ENCODE measurements at places on chromosomes 2 and 18.

GRCh38 chr2:219104107-219105035, 43.6 kb upstream of the IHH start:
- DNase-seq, result no peak

- no peak for DNase-seq
These were observed 6.1 kb upstream of the CPLX4 start for GRCh38 chr18:59324623-59324971.

GRCh38 chr2:155357172-155357571, 658.7 kb downstream of the KCNJ3 start:
- no peak for DNase-seq

- no peak for DNase-seq
These were observed 173.9 kb downstream of the ANAPC1 start for GRCh38 chr2:111710085-111710484.

DNA sequence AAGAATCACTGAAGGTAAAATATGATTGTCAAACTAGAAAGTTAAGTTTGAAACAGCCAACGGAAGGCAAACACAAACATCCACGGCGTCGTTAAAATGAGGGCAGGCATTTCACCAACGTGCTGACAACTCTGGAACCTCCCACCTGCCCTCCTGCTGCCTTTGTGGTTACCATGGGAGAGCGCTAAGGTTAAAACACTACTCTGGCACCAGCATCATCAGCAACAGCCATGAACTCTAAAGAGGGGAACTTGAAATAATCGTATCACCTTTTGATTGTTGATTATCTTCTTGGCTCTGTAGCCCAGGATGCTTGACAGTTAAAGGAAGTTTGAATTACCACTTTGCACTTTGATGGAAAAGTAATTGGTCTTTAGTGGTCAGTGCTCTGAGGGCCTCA, 34.7 kb downstream of the CYB5A start:
- DNase-seq, result no peak

GRCh38 chr18:2805970-2806943, 40.5 kb upstream of the EMILIN2 start:
- no peak for DNase-seq

DNA sequence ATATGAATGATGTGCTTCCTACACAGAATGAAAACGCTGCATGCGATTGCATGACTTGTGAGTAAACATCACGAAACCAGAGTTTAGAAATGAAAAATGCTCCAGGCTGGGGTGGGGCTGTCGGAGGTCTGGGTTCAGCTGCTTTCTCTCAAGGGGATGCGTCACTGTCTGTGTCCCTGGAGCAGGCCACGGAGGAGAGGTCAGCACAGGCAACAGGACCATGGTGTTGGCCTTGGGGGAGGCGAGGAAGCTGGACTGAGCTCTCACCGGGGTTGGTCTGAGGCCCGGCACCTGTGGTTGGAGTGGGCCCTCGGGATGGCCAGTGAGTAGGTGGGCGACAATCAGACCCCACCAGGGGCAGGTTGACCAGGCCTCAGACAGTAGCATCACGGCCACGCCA, 89.0 kb upstream of the TMEM18 start:
- DNase-seq, result no peak
